ENCODE measurements at places on chromosomes 1 and 21.
A peak's percentile ranks its signal among the peaks of the same experiment; 100 is the strongest.

DNA sequence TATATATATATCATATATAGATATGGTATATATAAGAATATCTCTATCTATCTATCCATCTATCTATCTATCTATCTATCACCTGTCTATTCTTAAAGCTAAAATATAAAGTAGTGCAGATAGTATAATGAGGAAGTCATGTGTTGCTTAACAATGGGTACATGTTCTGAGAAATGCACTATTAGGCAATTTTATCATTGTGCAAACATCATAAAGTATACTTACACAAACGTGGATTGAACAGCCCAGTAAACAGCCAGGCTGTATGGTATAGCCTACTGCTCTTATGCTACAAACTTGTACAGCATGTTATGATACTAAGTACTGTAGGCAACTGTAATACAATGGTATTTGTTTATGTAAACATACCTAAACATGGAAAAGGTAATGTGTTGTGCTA, 621.0 kb upstream of the NCAM2 start:
- DNase-seq: no peak

- DNase-seq: no peak
These were observed 237.4 kb downstream of the CENPF start for GRCh38 chr1:214840356-214840755.

DNA sequence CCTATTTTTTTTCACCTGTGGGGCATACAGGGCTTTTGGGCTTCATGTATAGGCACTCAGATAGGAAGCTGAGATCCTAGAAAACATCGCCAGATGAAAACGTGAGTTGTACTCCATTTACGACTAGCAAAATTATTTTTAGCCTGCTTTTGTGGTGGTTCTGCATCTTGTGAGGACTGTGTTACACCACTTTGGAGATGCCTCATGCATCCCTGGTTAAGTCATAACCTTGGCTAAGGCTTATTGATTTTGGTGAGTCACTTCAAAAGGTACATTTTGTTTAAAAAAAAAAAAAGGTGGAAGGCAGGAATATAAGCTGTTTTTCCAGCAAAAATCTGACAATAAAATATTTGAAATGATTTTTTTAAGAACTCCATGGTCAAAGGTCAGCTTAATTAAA, 101.8 kb upstream of the OLFM3 start:
- no peak for DNase-seq

GRCh38 chr1:225253784-225254183, 174.1 kb downstream of the LBR start:
- DNase-seq: no peak

DNA sequence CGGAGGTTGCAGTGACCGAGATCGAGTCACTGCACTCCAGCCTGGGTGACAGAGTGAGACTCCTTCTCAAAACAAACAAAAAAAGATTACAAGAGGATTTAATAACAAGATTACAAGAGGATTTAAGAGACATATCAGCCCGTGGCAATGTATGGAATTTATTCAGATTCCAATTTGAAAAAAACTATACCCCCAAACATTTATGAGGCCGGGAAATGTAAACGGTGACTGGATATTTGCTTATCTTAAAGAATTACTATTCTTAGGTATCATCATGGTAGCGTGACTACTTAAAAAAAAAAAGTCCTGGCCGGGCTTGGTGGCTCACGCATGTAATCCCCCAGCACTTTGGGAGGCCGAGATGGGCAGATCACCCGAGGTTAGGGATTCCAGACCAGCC, 21.2 kb upstream of the ELK4 start:
- DNase-seq: no peak

DNA sequence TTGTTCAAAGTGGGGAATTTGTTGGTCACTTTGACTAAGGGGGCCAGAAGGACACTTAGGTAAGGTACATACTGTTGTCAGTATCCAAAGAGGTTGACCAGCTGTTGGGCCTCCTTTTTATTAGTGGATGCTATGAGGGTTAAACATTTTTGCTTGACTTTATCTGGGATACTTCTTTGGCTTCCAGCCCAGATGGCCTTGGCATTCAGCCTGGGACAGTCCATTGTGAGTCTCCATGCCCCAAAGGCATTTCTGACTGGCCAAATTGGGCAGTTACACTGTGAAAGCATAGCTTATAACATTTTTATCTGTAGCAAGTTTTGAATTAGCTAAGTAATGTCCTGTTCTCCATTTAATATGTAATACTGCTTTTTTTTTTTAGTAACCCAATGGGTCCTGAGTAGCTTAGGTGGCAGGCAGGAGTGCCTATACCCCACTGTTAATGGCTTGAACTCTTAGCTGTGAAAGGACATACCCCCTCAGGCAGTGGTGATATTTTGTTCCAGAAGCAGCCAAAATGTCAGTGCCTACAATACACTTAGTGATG, 35.4 kb upstream of the CD1D start:
- DNase-seq: no peak

- no peak for DNase-seq
These were observed 2.6 kb upstream of the TAGLN2 start for GRCh38 chr1:159927849-159928431.

DNA sequence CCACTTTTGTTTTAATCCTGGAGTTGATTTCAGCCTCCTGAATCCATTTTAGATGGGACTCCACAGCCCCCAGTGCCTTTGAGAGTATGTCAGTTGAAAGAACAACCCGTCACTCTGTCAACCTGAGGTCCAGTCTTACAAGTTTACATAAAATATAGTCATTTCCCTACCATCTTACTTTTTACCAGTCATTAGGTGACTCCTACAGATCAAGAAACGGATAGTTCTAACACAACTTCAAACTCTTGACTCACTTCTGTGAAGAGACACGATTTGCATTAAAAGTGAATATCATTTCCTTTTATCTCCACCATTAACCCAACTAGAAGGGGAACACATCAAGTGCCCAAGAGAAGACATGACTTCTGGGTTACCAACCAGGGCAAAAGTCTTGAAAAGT, 147.1 kb downstream of the NTPCR start:
- no peak for DNase-seq

DNA sequence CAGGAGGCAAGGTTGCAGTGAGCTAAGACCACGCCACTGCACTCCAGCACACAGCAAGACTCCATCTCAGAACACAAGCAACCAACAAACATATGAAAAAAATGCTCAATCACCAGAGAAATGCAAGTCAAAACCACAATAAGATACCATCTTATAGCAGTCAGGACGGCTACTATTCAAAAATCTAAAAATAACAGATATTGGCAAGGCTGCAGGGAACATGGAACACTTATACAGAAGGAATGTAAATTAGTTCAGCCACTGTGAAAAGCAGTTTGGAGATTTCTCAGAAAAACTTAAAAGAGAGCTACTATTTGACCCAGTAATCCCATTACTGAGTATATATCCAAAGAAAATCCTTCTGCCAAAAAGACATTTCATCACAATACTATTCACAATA, 27.6 kb upstream of the POGK start:
- no peak for DNase-seq

- no peak for DNase-seq
These were observed 45.9 kb upstream of the PUM1 start for GRCh38 chr1:31111290-31111951.

GRCh38 chr1:117122330-117123025, 929 bp upstream of the TRIM45 start:
- no peak for DNase-seq

GRCh38 chr1:31775210-31775999, 11.3 kb upstream of the ADGRB2 start:
- DNase-seq: no peak

- DNase-seq: no peak
These were observed 627 bp upstream of the DLGAP3 start for GRCh38 chr1:34929853-34930701.

- DNase-seq: peak; percentile 30
These were observed 156.9 kb upstream of the GJB5 start for GRCh38 chr1:34597877-34598514.

GRCh38 chr1:79090985-79091384, 84.5 kb upstream of the ADGRL4 start:
- no peak for DNase-seq

DNA sequence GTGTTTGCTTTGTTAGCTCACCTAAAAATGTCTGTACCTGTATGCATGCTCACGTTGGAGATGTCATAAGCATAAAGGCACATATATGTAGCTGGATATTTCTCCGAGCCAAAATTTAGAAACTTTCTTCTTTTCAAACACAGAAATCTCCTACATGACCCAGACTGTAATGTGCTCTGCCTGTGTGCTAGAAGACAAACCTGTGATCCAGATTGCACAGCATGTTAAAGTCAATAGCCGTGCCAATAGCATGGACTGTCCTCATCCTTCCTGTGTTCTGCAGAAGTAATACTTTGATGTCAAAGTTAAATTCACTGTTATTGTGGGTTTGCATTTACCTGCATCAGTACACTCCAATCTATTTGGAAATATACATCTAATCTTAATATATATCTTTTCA, 346.2 kb upstream of the ZRANB2 start:
- no peak for DNase-seq

- DNase-seq: no peak
These were observed 1.5 kb upstream of the DNAJB4 start for GRCh38 chr1:78003070-78003746.

- no peak for DNase-seq
These were observed 126.9 kb upstream of the GRIK3 start for GRCh38 chr1:37161171-37161570.

- DNase-seq: no peak
These were observed 17.7 kb upstream of the ADGRB2 start for GRCh38 chr1:31781756-31782371.

- no peak for DNase-seq
These were observed 13.9 kb upstream of the ACTA1 start for GRCh38 chr1:229447809-229448252.
